ENCODE measurements at places on chromosomes 1 and 21. TPM values are rescaled to one million over a fixed set of nuclear protein-coding genes. Genes with fewer than 3 reads are reported as not detected.

- DNase-seq, result peak; percentile 61
- H3K36me3 ChIP-seq, result no peaks in the 10 kb centered on the region
Observed at GRCh38 chr1:55310505-55310971, 95.4 kb upstream of the USP24 start.

The PRXL2B gene
- 28.2 TPM for total RNA-seq

GRCh38 chr1:165869343-165869742 lies 41.9 kb downstream of the UCK2 start:
- H3K4me1 ChIP-seq, result peaks cover 22% of the 10 kb centered on the region
- H3K4me3 ChIP-seq, result no peak overlapping the region
- DNase-seq, result no peak
- H3K27ac ChIP-seq, result no peak overlapping the region
- no peaks in the 10 kb centered on the region for H3K36me3 ChIP-seq

The KRTAP19-1 gene
- total RNA-seq, result not detected

GRCh38 chr1:173410133-173410793 lies 66.9 kb upstream of the PRDX6 start:
- no peak overlapping the region for H3K4me3 ChIP-seq
- no peaks in the 10 kb centered on the region for H3K27me3 ChIP-seq
- H3K27ac ChIP-seq, result no peak overlapping the region
- peaks cover 3% of the 10 kb centered on the region for H3K36me3 ChIP-seq
- H3K4me1 ChIP-seq, result peaks cover 26% of the 10 kb centered on the region
- peak; percentile 22 for DNase-seq

The SPATA21 gene
- total RNA-seq, result not detected

DNA sequence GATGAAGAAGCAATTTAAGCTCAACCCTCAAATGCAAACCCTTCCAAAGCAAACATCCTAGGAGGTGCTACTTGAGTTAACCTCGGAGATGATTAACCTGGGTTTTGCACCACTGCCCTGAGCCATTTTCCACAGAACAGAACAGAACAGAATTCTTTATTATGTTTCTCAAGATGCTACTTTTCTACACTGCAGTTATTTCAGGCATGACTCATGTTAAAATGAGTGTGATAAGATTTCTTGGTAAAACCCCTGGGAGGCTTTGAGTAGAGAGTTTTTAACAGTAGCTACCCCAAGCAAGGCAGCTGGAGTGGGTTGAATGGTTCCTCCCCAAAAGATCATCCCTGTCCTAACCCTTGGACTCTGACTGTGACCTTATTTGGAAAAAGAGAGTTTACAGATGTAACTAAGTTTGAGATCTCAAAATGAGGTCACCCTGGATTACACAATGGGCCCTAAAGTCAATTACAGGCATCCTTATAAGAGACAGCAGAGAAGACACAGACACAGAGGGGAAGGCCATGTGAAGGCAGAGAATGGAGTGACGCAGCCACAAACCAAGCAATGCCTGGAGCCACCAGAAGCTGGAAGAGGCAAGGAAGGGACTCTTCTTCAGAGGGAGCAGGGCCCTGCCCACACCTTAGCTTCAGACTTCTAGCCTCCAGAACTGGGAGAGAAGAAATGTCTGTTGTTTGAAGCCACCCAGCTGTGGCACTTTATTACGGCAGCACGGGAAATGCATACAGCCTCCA lies 153.4 kb downstream of the ETS2 start:
- peak; percentile 30 for DNase-seq
- H3K36me3 ChIP-seq, result no peaks in the 10 kb centered on the region
- H3K27me3 ChIP-seq, result peaks cover 7% of the 10 kb centered on the region
- peaks cover 4% of the 10 kb centered on the region for H3K4me1 ChIP-seq
- peak overlapping the region; percentile 55 for H3K27ac ChIP-seq
- H3K4me3 ChIP-seq, result no peak overlapping the region

The RHD gene
- not detected for total RNA-seq

- H3K36me3 ChIP-seq, result peaks cover 76% of the 10 kb centered on the region
- DNase-seq, result no peak
- no peaks in the 10 kb centered on the region for H3K27me3 ChIP-seq
- no peak overlapping the region for H3K4me3 ChIP-seq
- no peak overlapping the region for H3K27ac ChIP-seq
Observed at GRCh38 chr1:227632325-227632724, 69.0 kb downstream of the ZNF678 start.

The TNFSF4 gene
- total RNA-seq, result 0.58 TPM

- no peak overlapping the region for H3K27ac ChIP-seq
- H3K4me3 ChIP-seq, result no peak overlapping the region
- peaks cover 32% of the 10 kb centered on the region for H3K4me1 ChIP-seq
- H3K27me3 ChIP-seq, result no peaks in the 10 kb centered on the region
- no peak for DNase-seq
Observed at GRCh38 chr1:41576620-41577019, 92.1 kb upstream of the EDN2 start.

GRCh38 chr21:46618738-46619379 lies 14.0 kb upstream of the S100B start:
- peaks cover 24% of the 10 kb centered on the region for H3K4me1 ChIP-seq
- H3K36me3 ChIP-seq, result no peaks in the 10 kb centered on the region
- H3K27me3 ChIP-seq, result peaks cover 2% of the 10 kb centered on the region
- H3K27ac ChIP-seq, result no peak overlapping the region
- H3K4me3 ChIP-seq, result no peak overlapping the region
- DNase-seq, result no peak
